ENCODE measurements at places on chromosomes 4 and X.

DNA sequence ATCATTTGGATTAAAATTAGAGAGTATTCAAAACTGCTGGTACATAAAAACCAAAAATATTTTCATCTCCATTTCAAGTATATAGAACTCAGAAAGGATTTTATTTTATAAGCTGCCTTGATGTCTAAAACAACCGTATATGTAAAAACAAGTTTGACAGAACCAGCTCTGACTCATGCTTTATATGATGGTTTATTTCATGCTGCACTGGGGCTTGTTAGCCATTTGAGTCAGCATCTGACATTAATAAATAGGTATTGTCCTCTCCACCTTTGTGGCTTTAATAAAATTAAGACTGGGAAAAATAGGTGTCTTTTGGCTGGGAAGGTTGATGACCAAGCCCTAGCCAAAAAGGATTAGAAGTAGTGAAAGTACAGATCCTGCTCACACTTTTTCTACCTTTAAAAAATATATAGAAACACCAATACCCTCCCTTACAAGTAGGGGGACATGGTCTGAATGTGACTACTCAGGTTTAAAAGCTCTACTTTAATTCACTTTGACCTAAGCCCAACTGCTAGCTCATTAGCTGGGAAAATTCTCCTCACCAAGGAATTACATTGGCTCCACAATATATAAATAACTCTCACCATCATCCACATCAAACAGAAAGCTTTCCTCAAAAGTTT, 228.1 kb downstream of the ADAMTS3 start:
- no peak for DNase-seq

DNA sequence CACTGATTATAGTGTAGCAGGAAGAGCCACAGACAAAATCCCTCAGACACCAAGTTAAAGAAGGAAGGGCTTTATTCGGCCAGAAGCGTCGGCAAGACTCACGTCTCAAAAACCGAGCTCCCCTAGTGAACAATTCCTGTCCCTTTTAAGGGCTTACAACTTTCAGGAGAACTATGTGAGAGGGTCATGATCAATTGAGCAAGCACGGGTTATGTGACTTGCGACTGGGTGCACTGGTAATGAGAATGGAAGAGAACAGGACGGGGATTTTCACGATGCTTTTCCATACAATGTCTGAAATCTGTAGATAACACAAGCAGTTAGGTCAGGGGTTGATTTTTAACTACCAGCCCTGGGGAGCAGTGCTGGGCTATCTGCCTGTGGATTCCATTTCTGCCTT, 116.7 kb downstream of the MFAP3L start:
- DNase-seq = no peak

DNA sequence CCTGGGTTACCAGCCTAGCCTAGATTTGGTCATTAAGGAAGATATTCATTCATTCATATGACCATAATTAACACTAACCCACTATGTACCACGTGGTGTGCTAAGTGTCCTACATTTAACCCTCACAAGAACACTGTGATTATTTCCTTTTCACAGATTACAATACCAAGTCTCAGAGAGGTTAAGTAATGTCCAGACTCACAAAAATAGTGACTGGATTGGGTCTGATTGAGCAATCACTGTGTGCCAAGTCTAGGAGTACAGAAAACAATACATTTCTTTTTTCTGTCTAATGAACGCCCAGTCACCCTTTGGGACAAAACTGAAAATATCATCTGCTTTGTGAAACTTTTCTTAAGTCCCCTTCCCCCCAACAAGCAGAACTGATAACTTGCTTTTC, 7.6 kb upstream of the DLG3 start:
- DNase-seq = no peak

DNA sequence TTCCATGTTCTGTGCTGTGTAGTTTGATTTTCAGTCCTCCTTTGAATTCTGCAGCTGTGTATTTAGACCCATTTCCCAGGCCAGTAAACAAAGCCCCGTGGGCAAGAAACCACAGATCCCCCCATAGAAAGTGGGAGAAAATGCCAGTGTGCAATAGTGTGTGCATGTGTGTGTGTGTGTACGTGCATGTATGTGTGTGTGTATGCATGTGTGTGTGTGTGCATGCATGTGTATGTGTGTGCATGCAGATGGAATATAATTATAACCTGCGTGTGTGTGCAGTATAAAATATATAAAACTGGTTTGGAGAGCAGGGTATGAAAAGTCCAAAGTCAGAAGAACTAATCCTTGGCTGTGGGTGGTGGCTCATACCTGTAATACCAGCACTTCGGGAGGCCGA, 5.2 kb upstream of the CD99 start:
- no peak for DNase-seq

DNA sequence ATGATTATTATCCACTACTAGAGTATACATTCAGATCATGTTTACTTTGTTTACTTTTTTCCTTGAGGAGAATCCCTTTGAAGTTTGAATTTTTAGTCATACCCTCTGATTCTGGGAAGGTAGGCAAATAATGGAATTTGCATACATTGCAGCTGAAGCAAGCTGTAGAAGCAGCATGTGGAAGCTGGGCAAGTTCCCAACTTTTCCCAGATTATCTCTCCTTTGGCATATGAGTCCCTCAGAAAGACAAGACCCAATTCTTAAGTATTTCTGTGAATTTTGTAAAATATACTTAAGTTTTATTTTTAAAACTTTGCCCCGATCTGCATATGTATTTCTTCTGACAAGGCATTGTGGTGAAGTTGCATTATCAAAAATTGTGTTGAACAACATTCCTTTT, 94.9 kb downstream of the CNKSR2 start:
- DNase-seq = no peak

DNA sequence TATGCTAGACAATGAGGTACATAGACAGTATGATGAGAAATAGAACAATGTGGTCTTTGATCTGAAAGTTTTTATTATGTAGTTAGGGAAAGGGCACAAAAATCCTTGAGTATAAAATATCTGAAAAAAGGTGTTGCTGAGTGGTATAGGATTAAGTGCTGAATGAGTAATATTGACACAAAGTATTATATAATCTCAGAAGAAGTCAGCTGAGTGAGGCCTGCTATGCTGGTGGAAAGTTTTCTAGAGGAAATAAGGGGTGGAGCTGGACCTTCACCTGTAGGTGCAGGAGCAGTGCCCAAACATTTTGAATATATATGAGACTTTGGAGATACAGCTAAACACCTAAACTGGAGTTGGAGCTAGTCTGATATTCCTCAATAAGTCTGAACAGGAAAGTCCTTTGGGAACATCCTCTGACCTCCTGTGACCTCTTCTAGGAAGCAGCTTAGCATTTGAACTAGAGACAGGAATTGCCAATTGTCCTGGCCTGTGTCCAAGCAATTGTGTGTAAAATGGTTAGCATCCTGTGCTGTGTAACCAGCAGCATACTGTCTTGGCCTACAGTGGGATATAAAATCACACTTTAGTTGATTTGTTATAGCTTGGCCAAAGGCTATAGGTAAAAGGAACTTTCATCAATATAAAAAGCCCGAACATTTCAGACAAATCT, 285.3 kb downstream of the ANKRD50 start:
- DNase-seq = no peak

GRCh38 chrX:110143454-110144210, 140.7 kb downstream of the TMEM164 start:
- DNase-seq = no peak

- no peak for DNase-seq
Observed at GRCh38 chr4:52057196-52057595, 6.1 kb downstream of the SPATA18 start.

DNA sequence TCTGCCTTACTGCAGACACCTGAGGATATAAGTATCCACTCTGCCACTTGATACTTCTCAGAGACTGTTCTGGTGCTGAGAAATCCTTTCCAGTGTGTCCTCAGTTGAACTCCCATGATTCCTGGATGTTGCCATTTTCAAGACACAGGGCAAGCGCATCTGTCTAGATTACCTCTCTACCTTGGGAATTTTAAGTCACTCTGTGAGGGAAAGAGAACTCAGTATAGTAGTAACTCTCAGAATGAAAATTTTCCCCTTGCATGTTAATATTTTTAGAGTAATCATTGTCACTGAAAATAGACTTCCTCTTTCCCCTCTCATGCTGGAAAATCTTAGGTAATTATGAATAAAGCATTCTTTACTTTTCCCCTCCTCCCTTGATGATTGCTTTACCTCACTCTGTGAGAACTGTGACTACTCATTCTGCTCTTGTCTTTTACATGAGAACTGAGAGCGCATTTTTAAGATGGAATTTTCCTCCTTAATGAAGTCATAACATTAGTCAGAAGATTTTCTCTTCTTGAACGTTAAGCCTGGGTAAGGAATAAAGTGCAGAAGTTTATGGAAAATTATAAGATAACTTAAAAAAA, 45.0 kb downstream of the TET2 start:
- DNase-seq = no peak

DNA sequence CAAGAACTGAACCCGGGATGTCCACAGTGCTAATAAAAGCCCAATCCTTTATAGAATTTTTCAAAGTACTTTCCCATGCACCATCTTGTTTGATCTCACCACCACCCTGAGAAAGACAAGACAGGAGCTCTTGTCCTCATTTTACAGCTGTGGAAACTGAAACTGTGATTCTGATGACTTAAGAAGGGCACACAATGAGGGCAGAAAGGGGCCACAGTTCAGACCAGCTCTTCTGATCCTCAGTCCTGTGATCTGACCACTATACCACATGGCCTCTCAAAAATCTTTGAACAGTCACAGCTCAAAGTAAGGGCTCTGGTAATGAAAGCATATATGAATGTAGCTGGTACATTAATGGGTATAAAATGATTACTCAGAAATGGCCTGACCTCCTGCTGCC, 127.3 kb upstream of the CPEB2 start:
- no peak for DNase-seq

GRCh38 chrX:19624739-19625138, 109.4 kb upstream of the MAP3K15 start:
- no peak for DNase-seq

GRCh38 chrX:137574102-137574783, 8.3 kb downstream of the ZIC3 start:
- no peak for DNase-seq

Measured in HS-5 (cell line).